ENCODE measurements at places on chromosomes 7 and 10. TPM values are rescaled to one million over a fixed set of nuclear protein-coding genes. Genes with fewer than 3 reads are reported as not detected.

Gene ZPBP
- total RNA-seq: not detected

Gene OR2A5
- total RNA-seq: not detected

Gene MINDY4
- total RNA-seq: 8.1 TPM

Gene NCF1
- total RNA-seq: not detected

Gene MRC1
- 0.37 TPM for total RNA-seq
